Stimulated activated CD4-positive, alpha-beta T cell treated with anti-CD3 and anti-CD28 coated beads, TNF-alpha, amount 100 ng/mL, for 1 hour (primary cell): ENCODE measurements at places on chromosomes 6 and 20.

DNA sequence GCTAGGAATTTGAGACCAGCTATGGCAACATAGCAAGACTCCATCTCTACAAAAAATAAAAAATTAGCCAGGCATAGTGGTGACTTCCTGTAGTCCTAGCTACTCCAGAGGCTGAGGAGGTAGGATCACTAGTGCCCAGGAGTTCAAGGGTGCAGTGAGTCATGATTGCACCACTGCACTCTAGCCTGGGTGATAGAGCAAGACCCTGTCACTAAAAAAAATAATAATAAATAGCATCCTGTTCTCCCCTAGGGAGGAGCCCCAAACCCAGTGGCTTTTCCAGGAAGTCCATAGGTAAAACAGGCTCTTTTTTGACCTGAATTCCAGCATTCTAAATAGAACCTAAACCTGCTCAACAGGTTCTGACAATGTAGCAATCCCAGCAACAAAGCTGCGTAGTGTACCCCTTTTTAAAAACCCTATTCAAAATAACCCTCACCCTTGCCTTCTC, 192.0 kb downstream of the ALDH8A1 start:
- no peak for DNase-seq

- no peak for DNase-seq
Observed at GRCh38 chr6:157821342-157822033, 1.6 kb upstream of the SNX9 start.

DNA sequence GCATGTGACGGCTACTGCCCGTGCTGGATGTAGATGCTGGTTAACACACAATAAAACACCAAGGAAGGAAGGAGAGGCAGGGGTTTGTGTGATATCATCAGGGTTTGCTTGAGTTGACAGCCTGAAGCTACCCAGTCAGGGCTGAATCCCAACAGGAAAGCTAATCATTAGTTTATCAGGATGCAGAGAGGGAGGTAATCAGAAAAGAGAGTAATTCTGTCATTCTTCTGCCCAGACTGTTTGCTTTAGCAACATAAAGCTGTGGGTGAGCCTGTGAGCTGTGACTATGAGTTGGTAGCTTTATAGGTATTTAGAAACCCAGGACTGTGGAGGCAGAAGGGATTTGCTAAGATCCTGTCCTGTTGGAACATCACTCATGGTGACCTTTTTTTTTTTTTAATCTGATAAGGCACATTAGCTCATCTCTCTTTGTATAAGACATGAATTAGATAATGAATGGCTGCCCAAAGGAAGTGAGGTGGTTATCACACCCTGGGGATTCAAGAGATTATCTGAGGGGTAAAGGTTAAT, 79.3 kb downstream of the CAP2 start:
- DNase-seq, result no peak

GRCh38 chr20:62485062-62485700, 9.4 kb upstream of the GATA5 start:
- no peak for DNase-seq

- DNase-seq, result peak; percentile 93
Observed at GRCh38 chr20:3173610-3174441, 477 bp upstream of the LZTS3 start.

DNA sequence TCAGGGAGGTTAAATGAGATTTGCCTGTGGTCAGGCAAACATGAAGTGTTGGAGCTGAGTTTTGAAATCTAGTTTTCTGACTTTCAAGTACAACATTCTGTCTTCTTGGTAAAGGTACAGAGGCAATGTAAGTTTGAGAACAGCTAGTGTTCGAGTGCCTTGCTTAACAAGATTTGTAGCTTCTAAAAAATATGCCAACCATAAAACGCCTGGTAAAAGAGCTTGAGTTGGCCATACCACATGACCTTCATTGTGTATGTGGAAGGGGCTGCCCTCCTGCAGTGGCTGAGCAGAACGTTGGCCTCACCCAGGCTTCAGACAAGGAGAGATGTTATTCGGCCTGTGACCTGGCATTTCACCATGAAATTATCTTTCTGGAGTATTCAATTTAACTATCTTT, 86.5 kb downstream of the MAP7 start:
- no peak for DNase-seq
